COR-L47 (cell line): ENCODE measurements at places on chromosomes 2 and 18.

GRCh38 chr18:66727991-66728390 lies 124.1 kb upstream of the CDH19 start:
- no peak for DNase-seq

DNA sequence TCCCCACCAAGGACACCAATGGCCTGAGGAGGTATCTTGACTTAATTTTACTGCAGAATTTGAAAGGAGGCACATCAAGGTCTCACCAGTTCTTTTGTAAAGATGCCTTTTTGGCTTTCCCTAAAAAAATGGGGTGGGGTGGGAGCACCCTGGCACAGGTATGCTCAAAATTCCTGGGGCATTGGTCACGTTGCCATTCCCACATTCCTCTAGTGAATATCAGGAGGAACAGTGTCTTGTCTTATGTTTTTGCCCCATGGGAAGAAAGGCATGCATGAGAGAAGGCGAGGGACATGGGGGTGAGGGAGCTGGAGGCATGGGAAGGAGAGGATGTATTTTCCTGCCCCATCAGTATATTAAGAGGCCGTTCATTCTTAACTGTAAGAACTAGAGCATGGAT lies 275.3 kb downstream of the CMPK2 start:
- DNase-seq = no peak

- DNase-seq = no peak
Observed at GRCh38 chr2:170554278-170554955, 160.7 kb upstream of the SP5 start.

GRCh38 chr2:166115589-166115988 lies 12.2 kb downstream of the SCN1A start:
- DNase-seq = no peak

GRCh38 chr2:88471083-88471942 lies 18.8 kb upstream of the FOXI3 start:
- DNase-seq = no peak

- DNase-seq = no peak
Observed at GRCh38 chr2:30191819-30192271, 39.5 kb upstream of the LBH start.

DNA sequence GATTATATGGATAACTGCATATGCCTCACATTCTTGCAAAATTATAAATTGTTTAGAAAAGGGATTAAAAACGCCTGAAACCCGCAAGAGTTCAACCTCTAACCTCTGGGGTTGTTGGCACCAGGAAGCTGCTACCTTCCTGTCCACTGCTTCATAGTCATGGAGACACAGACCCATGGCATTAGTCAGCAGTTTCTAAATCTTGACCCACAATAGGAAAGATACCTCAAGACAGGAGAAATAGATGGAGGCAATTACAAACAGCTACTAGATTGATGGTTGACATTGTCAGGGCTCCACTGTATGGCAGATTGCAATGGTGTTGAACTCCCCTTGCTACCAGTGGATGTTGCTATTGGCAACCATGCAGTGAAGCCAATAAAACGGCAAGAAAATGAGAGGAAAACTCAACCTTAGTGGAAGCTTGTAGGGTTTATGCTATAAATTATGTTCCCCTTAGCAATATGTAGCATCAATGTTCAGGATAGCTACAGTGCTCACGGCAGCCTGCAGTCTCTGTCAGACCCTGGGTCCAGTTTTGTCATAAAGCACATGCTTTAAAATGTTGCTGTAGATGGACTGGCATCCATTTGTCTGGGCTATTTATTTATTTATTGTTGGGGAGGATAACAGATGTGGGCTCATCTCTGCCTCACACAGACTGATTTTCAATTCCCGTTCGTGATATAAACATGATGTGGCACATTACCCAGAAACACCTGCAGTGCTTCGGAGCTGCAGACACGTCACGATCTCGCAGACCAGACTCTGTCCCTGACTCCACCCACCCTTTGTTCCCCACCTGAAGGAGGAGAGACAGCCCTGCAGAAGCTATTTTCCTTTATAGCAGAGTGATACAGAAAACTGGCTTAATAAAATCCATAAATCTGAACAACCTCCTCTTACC lies 233.4 kb downstream of the AGPS start:
- DNase-seq = peak; percentile 76

DNA sequence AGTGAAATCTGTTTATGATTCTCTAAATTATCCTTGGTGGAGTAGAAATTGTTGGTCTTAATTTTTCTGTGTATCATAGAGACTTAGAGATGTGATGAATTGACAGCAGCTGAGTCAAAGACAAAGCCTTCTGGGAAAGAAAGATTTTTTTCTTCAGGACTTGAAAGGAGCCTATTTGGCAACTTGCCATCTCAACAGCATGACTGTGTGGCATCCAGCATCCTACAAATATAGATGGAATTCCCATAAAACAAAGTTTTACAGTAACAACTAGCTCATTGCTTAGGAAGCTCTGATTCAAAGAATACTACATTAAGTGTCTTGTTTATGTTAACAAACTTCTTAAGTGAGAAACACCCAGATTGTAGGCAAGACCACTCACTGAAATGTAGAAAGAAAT lies 79.2 kb upstream of the SETBP1 start:
- no peak for DNase-seq

GRCh38 chr2:119385466-119385865 lies 18.7 kb downstream of the DBI start:
- DNase-seq = no peak

DNA sequence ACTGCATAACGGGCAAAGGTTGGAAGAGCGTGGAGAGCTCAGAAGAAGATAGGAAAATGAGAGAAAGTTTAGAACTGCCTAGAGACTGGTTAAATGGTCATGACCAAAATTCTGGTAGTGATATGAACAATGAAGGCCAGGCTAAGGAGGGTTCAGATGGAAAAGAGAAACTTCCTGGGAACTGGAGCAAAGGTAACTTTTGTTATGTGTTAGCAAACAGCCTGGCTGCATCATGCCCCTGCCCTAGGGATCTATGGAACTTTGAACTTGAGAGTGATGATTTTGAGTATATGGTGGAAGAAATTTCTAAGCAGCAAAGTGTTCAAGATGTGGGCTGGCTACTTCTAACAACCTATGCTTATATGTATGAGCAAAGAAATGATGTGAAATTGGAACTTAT lies 44.4 kb upstream of the SPATS2L start:
- no peak for DNase-seq

GRCh38 chr2:222205136-222205535 lies 93.7 kb downstream of the PAX3 start:
- DNase-seq = no peak

- no peak for DNase-seq
Observed at GRCh38 chr2:216469661-216470060, 29.0 kb upstream of the RPL37A start.

DNA sequence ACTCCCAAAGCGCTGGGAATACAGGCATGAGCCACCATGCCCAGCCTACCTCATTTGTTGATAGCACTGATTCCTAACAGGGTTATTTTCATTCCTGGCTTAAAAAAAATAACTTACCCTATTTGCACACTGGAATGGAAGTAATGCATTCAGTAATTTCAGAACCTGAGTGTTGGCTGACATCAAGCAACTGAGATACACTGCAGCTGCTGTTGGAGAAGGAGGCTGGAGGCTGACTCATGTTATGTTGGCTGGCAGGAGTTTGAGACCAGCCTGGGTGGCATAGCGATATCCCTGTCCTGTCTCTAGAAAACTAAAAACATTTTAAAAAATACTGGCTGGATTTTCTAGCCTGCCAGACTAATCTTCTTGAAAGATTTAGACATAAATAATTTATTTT lies 385.1 kb upstream of the MEX3C start:
- DNase-seq = no peak

DNA sequence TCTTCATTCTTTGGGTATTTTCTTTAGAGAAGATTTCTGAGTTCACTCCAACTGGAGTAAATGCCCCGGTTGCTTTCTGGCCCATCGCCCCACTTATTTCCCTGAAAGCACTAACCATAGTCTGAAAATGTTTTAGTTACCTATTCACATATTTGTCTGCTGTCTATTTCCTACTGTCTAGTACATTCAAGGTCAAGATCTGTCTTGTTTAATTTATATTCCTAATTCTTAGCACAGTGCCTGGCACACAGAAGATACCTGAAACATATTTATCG lies 134.4 kb upstream of the KLHL14 start:
- DNase-seq = no peak
